ENCODE measurements at places on chromosomes 7 and 10.

DNA sequence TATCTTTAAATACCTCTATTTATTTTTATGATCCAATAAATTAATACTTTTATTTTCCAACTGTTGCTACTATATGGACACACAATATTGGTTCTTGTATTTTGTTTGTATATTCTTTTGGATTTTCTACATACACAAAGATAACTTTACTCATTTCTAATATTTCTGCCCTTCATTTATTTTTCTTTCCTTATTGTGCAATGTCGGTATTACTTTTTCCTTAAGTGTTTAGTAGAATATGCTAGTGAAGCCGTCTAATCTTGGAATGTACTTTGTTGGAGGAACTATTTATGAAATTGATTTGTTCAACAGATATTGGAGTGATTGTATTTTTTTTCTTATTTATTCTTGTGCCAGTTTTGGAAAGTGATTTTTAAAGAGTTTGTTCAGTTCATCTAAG, 94.0 kb downstream of the ORC5 start:
- ATAC-seq: no peak

DNA sequence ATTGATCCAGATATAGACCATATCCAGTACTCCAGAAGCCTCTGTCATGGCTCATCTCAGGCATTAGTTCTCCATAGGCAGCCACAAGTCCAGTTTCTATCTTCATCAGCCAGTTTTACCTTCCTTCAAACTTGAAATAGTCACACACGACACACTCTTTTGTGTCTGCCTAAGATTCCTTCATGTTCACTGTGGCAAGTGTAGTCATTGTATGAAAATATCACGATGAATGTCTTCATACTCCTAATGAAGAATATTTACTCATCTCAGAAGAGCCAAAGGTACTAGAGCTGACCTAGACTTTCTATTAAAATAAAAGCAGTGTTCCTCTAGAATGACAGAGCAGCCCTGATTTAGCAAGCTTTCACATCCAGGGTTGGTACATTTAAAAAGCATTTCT, 230.7 kb downstream of the SNX13 start:
- ATAC-seq: no peak

- ATAC-seq: no peak
Observed at GRCh38 chr7:141477865-141478264, 73.3 kb upstream of the AGK start.

- no peak for ATAC-seq
Observed at GRCh38 chr7:99910976-99911375, 8.4 kb downstream of the TRIM4 start.

- no peak for ATAC-seq
Observed at GRCh38 chr10:44567471-44567870, 182.6 kb upstream of the CXCL12 start.

DNA sequence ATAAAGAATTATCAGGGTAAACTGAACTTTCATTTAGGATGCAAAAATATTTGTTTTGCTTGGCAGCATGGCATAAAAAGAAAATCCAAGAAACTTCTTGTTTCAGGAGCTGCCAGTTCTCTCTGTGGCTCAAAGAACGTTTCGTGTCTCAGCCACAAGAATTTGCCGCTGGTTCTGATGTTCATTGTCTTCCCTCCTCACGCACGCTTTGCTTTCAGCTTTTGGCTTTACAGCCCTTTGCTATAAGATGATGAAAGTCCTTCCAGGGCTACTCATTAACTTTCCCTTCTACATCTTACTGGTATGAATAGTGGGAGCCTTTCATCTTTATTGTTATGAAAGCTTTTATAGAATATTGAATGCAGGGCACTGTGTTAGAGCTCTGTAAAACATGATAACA, 124.7 kb downstream of the BICC1 start:
- no peak for ATAC-seq

- ATAC-seq: no peak
Observed at GRCh38 chr10:96987842-96988175, 155.7 kb downstream of the LCOR start.

- ATAC-seq: peak; percentile 2
Observed at GRCh38 chr10:84329986-84330651, 1.7 kb downstream of the CCSER2 start.

- peak; percentile 53 for ATAC-seq
Observed at GRCh38 chr10:67819768-67820204, 18.2 kb downstream of the DNAJC12 start.

Data from activated CD4-positive, CD25-positive, alpha-beta regulatory T cell treated with anti-CD3 and anti-CD28 coated beads, Interleukin-2, amount 50 U/mL, for 24 hours (primary cell).